ENCODE measurements at places on chromosomes 5 and 9.
A peak's percentile ranks its signal among the peaks of the same experiment; 100 is the strongest.

GRCh38 chr5:93705896-93706295 is 35.5 kb downstream of the POU5F2 start:
- DNase-seq = no peak

DNA sequence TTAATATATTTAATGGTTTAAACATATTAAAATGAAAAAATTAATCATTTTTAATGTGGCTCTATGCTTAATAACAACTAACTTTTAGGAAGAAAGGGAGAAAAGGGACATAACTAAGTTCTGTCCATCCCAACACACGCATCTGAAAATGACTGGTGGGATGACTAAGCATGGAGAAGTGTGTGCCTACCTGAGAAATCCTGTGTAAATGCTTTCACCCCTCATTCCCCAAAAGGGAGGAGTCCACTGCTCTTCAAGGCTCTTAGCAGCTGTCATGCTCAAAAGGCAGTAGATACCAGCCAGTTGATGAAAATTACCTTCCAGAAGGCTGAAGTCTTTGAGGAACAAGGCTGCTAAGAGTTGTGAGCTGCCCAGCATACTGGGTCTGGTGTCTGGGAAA is 130.9 kb downstream of the NFIB start:
- DNase-seq = no peak

DNA sequence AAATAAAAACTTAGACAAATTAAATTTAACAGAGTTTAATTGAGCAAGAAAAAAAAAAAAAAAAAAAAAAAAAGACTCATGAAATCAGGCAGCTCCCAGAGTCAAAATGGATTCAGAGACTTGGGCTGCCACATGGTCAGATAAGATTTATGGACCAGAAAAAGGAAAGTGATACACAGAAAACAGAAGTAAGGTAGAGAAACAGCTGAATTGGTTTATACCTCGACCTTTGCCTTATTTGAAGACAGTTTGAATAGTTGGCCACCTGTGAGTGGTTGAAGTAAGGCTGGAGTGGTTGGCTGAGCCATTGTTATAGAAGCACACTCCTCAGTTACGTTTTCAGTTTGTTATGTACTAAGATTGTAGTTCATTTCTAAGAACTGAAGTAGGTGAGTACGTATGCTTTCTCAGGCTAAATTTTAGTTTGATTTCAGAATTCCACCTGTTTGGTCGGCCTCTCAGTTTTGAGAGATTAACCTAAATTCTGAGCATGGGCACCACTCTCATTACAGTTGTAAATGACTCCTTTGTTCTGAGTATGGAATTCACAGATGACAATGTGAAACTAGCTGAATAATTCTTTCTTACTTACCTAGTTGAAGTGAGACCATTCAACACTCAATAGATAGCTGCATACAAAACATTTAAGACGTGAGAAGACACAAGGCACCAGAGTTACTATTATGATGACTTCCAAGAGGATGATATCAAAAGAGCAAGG is 149.0 kb downstream of the AOPEP start:
- DNase-seq = no peak

- DNase-seq = peak; percentile 76
Observed at GRCh38 chr9:33510262-33511183, 13.5 kb upstream of the ANKRD18B start.

DNA sequence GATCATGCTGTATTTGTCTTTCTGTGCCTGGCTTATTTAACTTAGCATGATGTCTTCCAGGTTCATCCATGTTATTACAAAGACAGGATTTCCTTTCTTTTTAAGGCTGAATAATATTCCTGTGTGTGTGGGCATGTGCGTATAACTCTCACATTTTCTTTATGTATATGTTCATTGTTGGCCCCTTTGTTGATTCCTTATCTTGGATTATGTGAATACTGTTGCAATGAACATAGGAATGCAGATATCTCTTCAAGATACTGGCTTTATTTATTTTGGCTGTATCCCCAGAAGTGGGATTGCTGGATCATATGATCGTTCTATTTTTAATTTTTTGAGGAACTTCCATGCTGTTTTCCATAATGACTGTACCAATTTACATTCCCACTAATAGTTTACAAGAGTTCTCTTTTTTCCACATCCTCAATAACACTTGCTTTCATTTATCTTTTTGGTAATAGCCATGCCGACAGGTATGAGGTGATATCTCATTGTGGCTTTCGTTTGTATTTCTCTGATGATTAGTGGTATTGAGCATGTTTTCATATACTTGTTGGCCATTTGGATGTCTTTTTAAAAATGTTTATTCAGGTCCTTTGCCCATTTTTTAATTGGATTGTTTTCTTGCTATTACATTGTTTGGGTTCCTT is 38.0 kb downstream of the CREBRF start:
- no peak for DNase-seq

DNA sequence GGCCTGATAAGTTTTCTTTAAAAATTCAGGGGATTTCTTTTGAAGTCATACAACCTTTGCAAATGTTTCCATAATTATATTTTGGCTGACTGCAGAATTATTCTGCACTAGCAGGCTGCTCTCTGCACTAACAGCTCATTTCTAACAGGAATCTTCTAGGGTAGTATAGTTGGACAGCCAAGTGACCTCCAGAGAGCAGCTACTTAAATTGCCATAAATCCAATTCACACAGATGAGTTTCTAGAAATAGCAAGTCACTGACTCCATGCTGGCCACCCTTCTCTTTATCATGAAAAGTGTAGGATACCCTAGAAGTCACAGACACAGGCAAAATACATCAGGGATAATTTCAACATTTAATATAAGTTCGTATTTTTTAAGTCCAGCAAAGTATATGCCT is 110.9 kb upstream of the TARS1 start:
- DNase-seq = no peak

- DNase-seq = no peak
Observed at GRCh38 chr5:179777909-179778308, 15.9 kb upstream of the LTC4S start.

DNA sequence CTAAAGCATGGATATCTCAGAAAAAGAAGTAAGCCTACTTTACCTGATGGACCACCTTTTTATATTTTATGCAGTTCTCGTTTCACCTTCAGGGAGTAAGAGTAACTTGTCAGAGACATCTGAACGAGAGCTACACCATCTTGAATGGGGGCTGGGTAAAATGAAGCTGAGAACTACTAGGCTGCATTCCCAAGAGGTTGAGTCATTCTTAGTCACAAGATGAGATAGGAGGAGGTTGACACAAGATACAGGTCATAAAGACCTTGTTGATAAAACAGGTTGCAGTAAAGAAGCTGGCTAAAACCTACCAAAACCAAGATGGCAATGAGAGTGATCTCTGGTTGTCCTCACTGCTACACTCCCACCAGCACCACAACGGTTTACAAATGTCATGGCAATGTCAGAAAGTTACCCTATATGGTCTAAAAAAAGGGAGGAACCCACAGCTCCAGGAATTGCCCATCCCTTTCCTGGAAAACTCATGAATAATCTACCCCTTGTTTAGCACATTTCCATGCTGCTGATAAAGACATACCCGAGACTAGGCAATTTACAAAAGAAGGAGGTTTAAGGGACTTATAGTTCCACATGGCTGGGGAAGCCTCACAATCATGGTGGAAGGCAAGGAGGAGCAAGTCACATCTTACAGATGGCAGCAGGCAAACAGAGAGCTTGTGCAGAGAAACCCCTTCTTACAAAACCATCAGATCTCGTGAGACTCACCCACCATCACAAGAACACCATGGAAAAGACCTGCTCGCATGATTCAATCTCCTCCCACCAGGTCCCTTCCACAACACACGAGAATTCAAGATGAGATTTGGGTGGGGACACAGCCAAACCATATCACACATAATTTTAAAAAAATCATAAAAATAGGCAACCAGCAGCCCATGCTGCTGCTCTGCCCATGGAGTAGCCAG is 62.5 kb downstream of the GIN1 start:
- peak; percentile 89 for DNase-seq

- no peak for DNase-seq
Observed at GRCh38 chr5:148730270-148730669, 75.9 kb upstream of the HTR4 start.

DNA sequence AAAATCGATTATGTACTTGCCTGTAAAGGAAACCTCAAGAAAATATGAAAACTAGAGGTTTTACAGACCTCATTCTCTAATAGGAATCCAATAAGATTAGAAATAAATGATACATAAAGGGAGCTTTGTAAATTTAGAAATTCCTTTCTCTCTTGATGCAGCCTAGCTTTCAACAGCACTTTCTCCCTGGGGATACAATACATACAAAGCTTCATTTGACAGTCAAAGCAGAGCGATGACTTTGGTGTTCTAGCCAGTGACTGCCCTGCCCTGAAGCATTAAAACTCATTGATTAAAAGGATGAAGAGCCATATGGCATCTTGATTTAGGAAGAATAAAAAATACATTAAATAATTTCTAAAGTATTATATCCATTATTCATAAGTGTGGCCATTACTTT is 46.3 kb upstream of the GLIS3 start:
- DNase-seq = no peak

DNA sequence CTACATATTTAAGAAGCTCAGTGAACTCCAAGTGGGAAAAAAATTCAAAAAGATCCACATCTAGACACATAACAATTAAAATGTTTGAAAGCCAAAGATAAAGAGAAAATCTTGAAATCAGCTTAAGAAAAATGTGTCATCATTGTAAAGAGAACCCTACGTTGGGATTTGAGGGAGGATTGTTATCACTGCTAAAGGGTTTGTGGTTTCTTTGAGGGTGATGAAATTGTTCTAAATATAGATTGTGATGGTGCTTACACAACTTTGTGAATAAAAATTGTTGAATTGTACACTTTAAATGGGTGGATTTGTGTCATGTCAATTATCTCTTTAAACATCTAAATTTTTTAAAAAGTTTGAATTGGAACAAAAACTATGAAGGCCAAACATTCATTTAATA is 92.2 kb upstream of the ADAMTS19 start:
- DNase-seq = no peak

DNA sequence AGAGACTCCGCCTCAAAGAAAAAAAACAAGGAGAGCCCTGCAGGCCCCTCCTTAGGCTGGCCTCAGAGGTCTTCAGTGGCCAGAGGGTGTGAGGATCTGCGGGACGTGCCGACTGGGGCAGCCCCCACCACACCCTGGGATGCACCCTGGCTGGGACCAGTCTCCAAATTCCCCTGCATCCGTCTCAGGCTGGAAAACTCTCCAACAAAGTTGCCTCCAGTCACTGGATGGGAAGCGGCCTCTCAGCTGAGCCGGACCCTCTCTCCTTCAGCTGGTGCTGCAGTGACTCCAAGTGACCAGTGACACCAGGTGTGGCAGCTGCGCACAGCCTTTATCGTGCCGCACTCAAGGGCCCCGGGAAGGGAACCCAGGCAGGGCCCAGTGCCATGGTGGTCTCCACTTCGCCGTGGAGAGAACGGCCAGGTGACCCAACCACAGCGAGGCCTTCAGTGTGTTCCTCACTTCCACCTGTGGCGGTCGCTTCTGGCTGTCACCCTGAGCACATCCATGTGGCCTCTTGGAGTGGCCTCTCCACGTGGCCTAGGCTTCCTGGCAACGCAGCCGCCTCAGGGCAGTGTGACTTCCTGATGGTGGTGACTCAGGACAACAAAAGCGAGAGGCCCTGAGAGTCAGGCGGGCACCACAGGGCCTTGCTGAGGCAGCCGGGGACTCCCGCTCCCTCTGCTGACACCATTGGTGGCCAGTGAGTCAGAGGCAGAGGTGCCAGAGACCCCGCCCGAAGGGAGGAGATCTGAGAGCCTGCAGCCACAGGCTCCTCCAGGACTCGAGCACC is 19.3 kb upstream of the CAMSAP1 start:
- DNase-seq = peak; percentile 27

DNA sequence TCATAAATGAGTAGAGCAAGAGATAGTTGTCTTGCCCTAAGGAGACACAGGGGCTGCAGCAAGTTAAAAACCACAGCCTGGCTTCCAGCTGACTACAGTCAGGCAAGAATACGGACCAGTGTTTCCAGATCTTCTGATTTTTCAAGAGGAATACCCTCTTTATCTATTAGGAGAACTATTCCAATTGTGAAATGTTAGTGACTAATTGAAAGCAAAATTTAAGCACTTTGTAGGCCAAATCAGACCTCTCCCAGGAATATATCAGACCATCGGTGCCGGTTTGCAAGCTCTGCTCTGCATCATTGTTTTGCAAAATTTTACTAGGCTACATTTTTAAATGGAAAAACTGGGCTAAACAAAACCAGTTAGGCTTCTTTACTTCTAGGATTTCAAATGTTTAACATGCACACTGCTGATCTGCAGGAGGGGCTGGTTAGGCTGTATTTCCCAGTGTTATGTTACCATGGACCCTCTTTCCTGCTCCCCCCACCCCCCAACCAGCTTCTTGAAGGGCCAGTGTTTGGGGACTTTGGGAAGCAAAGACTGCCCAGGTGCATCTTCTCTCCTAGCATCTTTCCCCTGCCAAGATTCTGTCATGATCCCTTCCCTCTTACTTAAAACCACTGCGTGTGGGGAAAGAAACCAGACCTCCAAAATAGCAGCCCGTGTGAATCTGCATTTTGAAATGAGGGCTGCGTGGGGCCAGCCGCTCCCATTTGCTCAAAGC is 1.1 kb upstream of the ARSI start:
- DNase-seq = no peak

GRCh38 chr9:130513078-130513477 is 66.3 kb upstream of the FUBP3 start:
- no peak for DNase-seq

DNA sequence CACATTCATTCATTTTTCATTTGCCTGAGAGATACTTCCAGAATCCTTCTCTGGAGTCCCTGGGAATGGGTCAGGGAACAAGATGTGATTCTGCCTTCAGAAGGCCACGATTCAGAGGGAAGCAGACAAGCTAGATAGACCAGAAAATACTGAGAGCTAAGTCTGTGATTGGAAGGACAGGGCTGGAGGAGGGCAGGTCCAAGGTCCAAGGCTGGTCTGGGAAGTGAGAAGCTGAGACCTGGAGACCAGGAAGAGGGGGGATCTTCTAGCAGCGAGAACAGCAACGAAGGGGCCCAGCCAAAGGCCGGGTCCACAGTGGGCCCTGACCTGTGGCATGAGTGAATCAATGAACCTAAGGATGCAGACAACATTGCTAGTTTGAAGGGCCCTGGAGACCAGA is 4.1 kb upstream of the IER5L start:
- DNase-seq = no peak

GRCh38 chr5:169705322-169705721 is 68.2 kb downstream of the DOCK2 start:
- DNase-seq = no peak

DNA sequence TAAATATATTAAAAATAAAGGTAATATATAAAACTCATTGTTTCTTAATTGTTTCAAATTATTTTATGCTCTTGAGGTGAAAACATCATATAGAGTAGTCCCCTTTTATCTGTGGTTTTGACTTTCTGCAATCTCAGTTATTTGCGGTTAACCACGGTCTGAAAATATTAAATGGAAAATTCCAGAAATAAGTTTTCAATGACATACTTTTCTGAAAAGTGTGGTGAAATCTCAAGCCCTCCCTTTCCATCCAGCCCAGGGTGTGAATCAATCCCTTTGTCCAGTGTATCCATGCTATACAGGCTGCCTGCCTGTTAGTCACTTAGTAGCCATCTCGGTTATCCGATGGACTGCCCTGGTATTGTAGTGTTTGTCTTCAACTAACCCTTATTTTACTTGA is 546.7 kb upstream of the DMAC1 start:
- DNase-seq = no peak
